Stimulated activated CD4-positive, alpha-beta T cell treated with anti-CD3 and anti-CD28 coated beads, Interleukin-1b, Interleukin-23, amount 100 ng/mL, for 4 hours (primary cell): ENCODE measurements at places on chromosomes 5 and 9.

DNA sequence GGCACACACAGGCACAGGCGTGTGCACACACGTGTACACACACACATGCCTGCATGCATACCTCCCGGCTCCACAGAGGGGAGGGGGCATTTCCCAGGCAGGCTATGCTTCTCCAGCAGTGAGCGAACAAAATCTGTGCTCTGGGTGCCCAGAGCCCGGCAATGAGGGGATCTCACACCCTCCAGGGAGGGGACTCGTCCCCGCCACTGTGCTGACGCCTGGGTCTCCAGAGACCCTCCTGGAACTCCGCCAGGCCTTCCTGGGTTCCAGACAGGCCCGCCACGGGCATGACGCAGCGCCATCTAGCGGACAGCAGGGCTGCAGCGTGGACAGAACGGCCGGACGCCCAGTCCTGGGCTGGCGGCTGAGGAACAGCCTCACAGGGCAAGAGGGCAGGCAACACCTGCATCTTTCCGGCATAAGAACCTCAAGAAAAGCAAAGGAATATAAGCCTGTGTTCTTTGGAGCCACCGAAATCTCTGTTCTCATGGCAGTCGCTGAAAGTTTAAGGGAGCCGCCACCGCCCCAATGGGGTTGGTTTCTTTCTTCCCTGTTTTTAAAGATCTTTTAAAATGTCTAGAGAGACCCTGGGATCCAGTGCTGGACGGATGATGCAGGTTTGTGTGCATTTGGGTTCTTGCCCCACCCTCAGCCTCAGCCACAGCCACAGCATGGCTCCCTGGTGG is 135.6 kb upstream of the PPP1R26 start:
- peak; percentile 52 for DNase-seq

GRCh38 chr5:124602925-124603650 is 143.4 kb downstream of the ZNF608 start:
- DNase-seq, result no peak

- DNase-seq, result no peak
Measured at GRCh38 chr9:83154087-83154736, 91.3 kb upstream of the RASEF start.

DNA sequence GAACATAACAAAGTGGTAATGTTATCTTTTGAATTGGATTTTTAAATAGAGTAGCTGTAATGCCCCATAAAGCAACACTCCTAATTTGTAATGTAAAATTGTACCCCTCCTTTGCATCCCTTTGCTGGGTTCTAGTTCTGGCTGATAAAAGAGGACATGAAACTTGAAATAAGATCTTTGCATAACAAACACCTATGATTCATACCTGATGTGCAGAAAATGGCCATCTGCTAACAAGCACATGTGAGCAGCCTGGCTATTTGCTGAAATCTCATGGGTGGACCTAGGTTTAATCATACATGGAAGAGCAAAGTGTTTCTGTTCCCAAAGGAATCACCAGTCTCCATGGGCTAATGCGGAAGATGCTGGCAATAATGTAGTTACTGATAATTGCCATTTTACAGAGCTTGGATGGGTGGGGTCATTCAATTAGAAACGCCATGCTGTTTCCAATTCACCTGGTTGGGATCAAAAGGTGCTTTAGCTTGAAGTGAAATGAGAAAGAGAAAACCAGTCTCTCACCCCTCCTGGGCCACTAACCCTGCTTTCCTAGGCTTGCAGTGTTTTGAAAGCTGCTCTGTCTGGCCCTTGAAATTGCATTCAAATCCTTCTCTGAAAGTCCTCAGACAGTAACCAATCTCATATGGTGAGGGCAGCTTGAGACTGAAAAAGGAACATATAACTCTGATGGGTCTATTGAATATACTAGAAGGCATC is 585.1 kb downstream of the TLE4 start:
- DNase-seq, result no peak

GRCh38 chr9:15972760-15973159 is 419.9 kb downstream of the CCDC171 start:
- no peak for DNase-seq

GRCh38 chr9:101587332-101588043 is 7.3 kb downstream of the PPP3R2 start:
- DNase-seq, result no peak
